Esophagus muscularis mucosa (tissue), 4 donors: ENCODE measurements at places on chromosomes 5 and 9.

DNA sequence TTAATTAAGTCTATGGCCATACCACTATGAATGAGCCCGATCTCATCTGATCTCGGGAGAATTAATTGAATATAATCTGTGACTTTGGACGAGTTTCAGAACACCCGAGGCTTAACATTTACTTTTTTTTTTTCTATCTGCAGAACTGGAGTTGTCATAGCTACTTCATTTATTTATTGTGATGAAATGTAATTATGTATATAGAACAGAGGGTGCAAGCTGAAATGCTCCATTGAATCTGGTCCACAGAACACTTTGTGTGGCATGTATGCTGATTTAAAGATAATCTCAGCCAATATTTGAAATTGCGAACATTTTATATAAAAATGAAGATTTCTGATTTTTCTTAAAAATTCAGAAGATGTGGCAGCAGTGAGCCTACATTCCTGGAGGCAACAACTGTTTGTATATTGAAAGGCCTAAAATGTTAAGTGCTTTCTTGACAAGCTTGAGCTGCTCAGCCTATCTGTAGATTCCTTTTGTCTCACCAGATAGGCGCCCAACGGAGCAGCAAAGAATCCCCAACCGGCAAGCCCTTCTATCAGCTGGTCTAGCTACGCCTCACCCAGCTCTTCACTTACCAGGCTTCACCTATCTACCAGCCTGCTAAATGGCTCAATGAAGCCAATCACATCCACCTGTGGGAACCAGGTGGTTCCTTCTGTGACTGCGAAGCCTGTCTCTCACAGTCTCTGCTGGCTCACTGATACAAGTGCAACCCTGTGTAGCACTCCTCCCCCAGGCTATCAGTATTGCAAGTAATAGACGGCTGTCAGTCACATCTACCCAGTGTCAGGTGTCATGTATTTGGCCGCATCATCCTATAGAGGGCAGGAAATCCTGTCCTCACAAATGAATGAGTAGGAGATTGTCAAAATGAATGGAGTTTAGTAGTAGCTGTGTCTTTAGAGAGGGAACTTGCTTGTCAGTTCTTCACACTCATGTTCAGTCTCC is 170.6 kb upstream of the MRPS30 start:
- DNase-seq = no peak

DNA sequence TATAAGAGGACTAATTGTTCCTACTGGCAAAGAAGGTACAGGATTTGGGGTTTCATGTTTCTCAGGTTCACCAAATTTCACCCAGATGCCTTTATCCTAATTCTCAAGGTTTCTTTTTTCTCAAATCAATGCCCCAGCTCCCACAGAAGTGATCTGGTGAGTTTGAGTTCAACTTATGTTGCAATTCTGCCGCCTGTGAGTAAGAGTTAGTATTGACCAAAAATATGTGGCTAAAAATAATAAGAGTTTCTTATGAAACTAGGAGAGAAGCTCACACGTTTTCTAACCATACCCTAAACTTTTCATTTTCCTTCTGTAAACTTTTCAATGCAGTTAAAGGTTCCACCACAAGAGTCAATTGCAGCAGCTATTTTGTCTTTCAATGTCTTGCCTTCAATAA is 15.1 kb downstream of the SLCO6A1 start:
- no peak for DNase-seq

- DNase-seq = no peak
Measured at GRCh38 chr9:31119890-31120454, 1264.5 kb upstream of the ACO1 start.

- DNase-seq = no peak
Measured at GRCh38 chr5:80659106-80659505, 4.3 kb upstream of the DHFR start.

GRCh38 chr9:114824110-114824509 is 18.3 kb upstream of the TNFSF15 start:
- no peak for DNase-seq

GRCh38 chr5:143782588-143783386 is 29.2 kb upstream of the HMHB1 start:
- no peak for DNase-seq

DNA sequence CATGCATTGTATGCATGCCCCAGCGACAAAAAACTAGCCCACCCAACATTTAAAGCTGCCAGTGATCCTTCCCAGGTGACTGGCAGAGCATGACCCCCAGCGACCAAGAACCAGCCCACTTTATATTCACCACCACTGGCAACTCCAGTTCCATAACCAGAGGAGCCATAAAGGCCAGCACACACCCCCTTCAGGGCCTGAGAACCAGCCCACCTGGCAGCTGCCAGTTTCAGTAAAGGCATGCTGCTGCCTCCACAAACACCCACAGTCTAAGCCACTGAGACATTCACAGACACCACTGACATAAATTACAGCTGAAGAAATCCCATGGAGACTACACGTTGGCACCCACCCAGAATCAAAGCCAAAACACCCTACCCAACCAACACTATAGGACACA is 46.9 kb upstream of the RGS7BP start:
- no peak for DNase-seq

DNA sequence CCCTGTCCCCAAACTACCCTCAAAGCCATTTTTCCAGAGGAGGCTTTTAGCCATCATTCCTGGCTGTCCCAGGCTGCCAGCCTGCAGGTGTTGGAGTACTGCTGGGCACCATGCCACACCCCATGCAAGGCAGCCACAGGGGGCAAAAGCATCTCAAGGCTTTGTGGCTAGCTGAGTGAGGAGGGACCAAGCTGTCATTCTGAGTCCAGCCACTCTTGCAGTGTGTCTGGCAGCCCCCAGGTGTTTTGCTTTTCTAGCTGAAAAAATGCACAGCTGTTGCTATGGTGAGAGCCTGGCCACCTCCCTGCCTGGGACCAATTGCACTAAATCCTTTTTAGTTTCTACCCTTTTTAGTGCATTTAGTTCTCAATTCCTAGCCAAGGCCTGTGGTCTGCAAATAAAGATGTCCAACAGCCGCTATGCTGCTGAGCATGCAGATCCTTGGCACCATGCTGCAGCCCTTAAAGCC is 50.4 kb upstream of the PTGS1 start:
- DNase-seq = no peak

DNA sequence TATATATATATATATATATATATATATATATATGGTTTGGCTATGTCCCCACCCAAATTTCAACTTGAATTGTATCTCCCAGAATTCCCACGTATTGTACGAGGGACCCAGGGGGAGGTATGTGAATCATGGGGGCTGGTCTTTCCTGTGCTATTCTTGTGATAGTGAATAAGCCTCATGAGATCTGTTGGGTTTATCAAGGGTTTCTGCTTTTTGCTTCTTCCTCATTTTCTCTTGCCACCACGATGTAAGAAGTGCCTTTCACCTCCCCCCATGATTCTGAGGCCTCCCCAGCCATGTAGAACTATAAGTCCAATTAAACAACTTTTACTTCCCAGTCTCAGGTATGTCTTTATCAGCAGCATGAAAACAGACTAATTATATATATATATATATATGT is 52.3 kb upstream of the ADAMTS2 start:
- peak; percentile 19 for DNase-seq

GRCh38 chr9:88954066-88954465 is 37.2 kb upstream of the S1PR3 start:
- no peak for DNase-seq

DNA sequence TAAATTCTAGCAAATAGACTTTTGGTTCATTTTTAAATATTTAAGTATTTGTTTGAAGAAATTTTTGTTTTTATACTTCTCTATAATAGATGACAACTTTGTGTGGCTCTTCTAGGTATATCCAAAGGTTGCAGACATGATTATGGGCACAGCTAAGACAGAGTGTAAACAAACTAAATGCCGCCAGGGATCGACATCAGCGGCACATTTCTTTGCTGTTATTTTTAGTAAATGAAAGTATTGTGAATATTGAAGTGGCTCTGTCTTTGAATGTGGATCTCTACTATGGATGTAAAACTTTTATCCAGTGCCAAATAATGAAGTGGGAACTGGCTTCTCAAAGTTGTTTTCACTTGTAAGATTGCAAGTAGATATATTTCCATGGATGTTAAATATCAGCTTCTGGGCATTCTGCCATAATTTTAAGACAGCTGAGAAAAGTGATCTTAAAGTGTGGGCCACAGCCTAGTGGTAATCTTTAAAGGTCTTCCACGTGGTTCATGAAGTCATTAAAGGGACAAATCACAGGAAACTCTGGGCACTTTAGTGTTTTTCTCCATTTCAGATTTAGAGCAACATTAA is 589.9 kb downstream of the ZNF608 start:
- no peak for DNase-seq

- no peak for DNase-seq
Measured at GRCh38 chr9:114662081-114662989, 4.7 kb upstream of the TEX53 start.

GRCh38 chr5:122316656-122317055 is 4.6 kb downstream of the SNCAIP start:
- DNase-seq = no peak

DNA sequence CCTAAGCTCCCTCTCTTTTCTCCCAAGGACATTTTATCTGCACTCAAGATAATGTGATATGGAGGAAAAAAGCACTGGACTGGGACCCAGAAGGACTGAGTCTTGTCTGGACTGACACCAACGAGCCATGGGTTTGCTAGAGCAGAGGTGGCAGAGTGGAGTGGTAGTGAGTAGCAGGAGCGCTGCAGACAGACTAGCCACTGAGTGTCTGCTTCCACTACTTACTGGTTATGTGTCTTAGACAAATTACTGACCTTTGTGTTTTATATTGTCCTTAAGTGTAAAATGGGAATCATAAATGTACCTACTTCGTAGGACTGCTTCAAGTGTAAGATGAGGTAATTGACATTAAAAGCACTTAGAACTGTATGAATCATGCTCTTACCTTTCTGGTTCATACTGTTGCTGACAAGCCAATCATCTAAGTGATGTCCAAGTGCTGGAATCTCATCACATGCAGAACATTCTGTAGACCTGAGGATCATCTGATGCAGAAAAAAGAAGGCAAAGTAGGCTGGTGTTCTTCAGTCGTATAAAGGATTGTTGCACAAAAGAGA is 12.5 kb upstream of the PRLR start:
- DNase-seq = no peak

GRCh38 chr5:111530298-111530740 is 18.0 kb upstream of the STARD4 start:
- peak; percentile 94 for DNase-seq

- peak; percentile 31 for DNase-seq
Measured at GRCh38 chr5:169450464-169450863, 133.1 kb upstream of the SPDL1 start.

GRCh38 chr5:54013556-54014194 is 296.7 kb downstream of the ARL15 start:
- DNase-seq = no peak

GRCh38 chr9:128245421-128246151 is 30.2 kb downstream of the GOLGA2 start:
- no peak for DNase-seq

DNA sequence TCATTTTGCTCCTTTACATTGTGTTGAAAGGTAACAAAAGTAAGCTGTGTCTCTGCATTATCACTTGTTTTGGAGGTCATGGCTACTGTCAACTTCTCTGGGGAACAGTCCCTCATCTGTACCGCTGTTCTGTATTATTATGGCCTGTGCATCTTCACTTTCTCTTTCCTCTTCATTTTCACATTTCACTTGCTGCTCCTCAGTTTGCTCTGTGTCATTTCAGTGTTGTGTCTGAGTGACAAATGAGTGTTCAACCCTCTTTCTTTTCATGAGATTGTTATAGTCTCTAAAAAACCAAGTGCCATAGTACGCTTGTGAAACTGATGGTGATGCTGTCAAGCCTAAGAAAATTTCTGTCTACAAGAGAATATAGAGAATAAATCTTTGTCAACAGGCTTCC is 122.0 kb upstream of the FER start:
- DNase-seq = no peak

GRCh38 chr9:124256517-124257069 is 1.2 kb upstream of the NEK6 start:
- no peak for DNase-seq

GRCh38 chr5:41339339-41339738 is 126.0 kb upstream of the C6 start:
- DNase-seq = no peak

DNA sequence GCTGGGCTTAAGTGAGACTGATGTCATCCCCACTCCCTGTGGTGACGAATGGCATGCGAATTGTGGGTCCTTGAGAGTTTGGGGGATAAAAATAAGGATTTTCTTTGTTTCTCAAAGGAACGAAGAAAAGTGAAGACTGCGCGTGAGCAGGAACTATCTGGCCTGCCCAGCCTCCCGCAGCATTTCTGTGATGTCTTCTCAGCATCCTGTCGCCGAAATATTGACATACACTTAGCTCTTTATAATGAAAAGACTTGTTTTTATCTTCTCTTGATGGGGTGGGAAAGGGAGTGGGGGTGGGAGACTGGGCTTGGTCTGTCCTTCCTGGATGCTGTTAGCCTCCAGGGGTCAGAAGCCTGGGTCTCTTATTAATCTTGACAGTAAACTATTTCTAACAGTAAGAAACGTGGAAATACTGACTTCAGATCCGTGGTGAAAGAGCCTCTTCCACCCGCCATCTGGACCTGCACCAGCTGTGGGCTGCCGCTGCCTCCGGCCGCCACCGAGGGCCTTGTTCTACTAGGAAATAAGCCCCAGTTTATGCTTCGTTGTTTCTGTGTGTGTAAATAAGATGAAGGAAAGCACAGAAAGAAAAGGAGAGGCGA is 239.6 kb downstream of the FANCC start:
- DNase-seq = no peak

DNA sequence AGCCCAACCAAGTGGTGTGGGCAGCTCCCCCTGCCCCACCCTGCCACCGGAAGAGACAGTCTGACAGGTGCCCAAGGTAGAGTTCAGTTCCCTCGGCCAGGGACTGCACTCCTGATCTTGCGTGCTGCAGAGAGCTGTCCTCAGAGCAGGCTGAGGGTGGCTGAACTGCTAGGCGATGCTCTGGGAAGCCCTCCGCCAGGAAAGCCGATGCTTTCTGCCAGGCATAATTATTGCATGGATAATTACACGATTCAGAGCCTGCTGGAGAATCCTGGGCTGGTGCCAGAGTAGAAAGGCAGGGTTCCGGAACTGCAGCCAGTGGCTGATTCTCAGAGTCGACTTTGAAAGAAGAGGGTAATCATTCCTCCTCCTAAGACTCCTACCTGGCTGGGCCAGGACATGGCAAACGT is 19.3 kb downstream of the KCNIP1 start:
- no peak for DNase-seq

GRCh38 chr5:87845734-87846133 is 422.9 kb downstream of the TMEM161B start:
- no peak for DNase-seq

GRCh38 chr9:88992556-88992955 is 1.3 kb downstream of the S1PR3 start:
- DNase-seq = no peak

DNA sequence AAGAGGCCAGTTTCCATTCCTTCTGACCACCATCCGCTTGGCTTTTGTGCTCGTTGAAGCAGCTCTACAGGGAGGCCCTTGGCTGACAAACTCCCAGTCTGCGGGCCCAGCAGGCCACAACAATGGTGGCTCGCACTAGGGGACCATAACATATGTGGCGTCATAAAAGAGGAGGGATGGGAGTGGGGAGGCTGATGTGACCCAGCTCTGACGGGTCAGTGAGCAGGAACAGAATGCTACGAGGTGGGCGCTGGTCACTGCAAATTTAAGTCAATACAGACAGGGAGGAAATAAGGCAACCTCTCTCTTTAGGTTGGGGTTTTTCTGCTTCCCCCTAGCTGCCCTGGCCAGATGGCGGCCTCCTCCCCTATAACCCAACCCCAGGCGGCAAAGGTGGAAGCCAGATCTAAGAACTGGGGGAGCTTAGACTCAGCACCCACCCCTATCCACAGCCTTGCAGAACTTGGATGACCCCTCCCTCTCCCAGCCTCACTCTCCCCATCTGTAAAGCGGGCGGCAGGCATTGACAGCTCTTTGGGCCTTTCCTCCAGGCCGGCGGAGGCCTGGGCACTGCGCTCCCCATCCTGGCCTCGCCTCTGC is 778 bp downstream of the FRRS1L start:
- DNase-seq = no peak
